ENCODE measurements at places on chromosomes 7 and 10.

GRCh38 chr10:15158972-15159371 is 9.5 kb downstream of the NMT2 start:
- DNase-seq: no peak

GRCh38 chr7:17230099-17230807 is 68.2 kb upstream of the AHR start:
- no peak for DNase-seq

- no peak for DNase-seq
Observed at GRCh38 chr10:92076722-92077121, 153.2 kb downstream of the BTAF1 start.

- no peak for DNase-seq
Observed at GRCh38 chr7:140631021-140631420, 9.6 kb downstream of the DENND2A start.

DNA sequence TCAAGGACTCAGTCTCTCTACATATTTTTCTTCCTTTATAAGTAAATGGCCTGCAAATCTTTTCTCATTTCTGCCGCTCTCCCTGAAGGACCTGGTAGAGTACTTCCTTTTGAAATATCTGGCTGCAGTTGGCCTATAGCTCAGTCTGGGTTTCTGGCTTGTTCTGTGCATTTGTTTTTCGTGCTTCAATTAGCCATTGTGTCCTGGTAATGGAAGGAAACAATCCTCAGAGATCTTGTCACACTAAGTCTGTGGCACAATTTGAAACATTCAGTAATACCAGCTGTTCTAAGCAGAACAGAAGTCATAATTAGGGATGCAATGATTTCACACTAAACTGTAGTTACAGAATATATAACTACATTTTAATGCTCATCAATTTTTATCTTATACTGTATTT is 545.0 kb downstream of the NRG3 start:
- DNase-seq: no peak

DNA sequence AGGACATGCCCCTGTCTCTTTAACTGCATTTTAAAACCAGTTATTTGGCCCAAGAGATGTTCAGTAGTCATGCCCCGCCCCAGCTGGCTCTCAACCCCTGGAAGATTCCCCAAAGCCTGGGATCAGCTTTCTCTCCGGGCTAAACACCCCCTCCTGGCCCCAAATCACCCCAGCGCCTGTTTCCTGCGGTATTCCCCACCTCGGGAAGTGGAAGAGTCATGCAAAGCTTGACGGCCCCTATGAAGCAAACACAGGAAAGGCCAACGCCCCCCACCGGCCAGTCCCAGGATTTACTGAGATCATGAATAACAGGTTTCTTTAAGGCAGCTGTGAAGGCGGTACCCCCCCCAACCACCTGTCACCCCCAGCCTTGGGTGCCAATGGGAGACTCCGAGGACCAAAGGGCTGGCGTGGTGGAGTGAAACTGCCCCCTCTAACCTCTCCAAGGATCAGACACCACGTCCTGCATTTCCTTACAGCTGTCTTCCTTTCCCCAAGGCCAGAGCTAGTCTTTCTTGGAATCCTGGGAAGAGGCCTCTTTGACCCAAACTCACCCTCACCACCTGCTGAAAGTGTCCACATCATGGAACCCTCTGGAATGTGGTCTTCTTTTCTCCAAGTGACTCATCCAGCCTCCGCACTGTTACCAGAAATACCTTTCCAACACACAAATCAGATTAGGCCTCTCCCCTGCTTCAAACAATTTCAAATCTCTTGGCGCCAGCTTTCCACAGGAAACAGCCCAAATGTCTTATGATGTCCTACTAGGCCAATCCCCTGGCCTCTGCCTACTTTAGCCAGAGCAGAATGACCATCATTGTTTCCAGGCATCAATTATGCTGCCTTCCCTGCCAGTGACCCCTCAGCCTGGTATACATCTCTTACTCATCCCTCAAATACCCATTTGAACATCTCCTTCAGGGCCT is 301.5 kb downstream of the ZEB1 start:
- DNase-seq: no peak

DNA sequence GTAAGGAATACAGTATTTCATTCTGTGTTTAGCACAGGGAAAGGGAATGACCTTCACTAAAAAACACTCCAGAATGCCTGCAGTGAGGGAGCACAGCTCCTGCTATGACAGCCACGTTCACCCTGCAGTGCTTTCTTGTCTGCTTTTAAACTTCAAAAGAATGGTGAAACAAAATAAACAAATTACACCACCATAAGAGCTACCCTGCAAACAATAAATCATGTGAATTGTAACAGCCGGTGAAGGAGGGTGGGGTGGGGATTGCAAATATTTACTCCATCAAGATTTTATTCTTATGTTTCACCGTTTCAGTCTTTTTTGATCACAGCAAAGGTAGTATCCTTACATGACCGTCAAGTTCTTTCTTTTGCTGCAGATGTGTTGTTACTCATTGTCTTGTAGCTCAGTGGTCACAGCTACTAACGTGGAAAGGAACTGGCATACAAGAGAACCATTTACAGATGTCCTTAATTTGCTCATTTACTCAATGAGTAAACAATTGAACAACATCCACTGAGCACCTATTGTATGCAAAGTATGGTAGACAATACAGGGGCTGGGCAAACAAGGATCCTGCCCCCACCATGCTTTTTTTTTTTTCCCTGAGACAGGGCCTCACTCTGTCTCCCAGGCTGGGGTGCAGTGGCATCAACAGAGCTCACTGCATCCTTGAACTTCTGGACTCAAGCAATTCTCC is 4.1 kb upstream of the CHN2 start:
- DNase-seq: no peak

DNA sequence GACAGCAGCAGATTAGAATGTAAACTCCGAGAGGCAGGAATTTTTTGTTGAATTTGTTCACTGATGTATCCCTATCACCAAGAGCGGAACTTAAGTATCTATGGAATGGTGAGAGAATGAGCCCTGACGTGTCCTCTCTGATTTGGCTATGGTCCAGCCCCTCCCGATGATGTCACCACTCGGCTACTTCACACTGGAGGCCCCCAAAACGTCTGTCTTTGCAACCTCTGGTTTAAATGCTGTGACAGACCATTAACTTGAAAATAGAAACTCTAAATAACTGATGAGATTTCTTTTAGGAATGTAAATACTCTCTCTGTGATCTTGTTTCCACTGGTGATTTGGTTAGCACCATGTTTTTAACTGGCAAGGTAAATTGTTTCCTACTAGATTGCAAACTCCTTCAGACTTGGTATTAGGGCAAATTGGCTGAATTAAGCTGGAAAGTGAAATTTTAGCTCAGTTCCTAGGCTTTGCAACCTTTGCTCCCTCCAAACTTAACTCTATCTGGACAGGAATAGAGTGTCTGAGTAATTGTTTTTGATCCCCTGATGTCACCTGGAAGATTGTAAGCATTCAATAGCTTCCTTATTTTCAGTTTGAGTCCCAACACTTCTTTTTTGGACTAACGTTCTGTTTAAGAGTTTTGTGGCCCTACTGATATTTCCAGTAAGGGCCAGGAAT is 19.1 kb downstream of the SLC16A12 start:
- DNase-seq: no peak

DNA sequence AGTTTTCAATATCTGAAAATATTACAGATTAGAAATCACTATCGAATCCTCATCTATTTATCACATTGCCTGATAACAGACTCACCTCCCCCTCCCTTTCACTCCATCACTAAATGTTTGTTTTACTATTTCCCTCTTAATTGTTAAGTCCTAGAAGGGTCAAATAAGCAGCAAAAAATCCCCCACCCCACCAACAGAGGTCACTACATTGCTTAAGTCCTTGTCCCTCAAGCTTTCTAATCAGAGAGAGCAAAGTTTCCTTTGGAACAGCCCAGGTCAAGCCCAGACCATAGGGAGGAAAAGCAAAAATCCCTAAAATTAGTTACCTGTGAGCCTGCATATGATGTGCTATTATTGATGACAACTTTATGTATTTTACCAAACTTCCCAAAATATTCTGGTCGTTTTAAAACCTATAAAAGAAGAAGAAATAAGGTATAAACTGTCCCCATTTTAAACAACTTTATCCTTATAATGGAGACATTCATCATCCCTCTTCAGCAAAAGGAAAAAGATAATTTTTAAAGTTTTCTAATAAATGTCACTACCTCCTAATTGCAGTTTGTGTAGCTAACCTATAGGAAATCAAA is 95.0 kb downstream of the CNOT4 start:
- DNase-seq: no peak

GRCh38 chr7:121259826-121260225 is 69.0 kb upstream of the WNT16 start:
- no peak for DNase-seq

DNA sequence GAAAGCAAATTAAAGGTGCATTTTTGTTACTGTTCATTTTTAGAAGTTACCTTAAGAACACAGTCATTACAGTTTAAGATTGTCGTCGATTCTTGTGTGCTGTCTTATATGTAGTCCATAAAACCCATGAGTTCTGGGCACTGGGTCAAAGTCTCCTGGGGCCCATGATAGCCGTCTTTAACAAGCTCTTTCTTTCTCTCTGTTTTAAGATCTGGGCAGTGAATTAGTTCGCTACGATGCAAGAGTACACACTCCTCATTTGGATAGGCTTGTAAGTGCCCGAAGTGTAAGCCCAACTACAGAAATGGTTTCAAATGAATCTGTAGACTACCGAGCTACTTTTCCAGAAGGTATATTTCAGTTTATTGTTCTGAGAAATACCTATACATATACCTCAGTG is 90.7 kb upstream of the CAPZA2 start:
- no peak for DNase-seq

DNA sequence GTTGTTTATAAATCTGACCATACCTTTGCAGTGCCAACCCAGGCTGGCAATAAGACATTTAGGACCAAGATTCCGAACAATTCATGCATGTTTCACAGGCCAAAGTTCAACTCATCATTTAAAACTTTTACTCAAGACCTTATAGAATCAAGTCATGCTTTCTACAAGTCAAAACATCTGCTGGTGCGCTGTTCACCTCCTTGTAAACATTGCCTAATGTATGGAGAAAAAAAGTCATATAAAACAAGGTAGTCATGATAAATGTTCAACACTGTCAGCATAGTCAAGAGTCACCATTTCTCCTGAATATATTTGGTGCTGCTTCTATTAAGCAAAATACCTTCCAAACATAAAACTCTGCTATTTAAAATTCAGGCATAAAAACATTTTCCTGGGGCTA is 42.1 kb upstream of the AHR start:
- no peak for DNase-seq

Measured in activated T-helper 1 cell treated with anti-CD3 and anti-CD28 coated beads, Interleukin-12 subunit alpha, Interleukin-12 subunit beta, Interleukin-2, Interleukin-4 antibody, amounts not matched to agents 30 ng/mL and 10 ng/mL and 1 ng/mL, durations not matched to agents 14 hours and 24 hours and 36 hours (primary cell).